Mesendoderm (in vitro differentiated cells): ENCODE measurements at places on chromosomes 1 and 21.
A peak's percentile ranks its signal among the peaks of the same experiment; 100 is the strongest.

GRCh38 chr1:222124602-222125001 lies 382.7 kb upstream of the DUSP10 start:
- DNase-seq: peak; percentile 63

GRCh38 chr21:38712664-38713063 lies 93.1 kb upstream of the ETS2 start:
- DNase-seq: no peak

GRCh38 chr1:36475341-36475740 lies 7.4 kb downstream of the CSF3R start:
- no peak for DNase-seq

DNA sequence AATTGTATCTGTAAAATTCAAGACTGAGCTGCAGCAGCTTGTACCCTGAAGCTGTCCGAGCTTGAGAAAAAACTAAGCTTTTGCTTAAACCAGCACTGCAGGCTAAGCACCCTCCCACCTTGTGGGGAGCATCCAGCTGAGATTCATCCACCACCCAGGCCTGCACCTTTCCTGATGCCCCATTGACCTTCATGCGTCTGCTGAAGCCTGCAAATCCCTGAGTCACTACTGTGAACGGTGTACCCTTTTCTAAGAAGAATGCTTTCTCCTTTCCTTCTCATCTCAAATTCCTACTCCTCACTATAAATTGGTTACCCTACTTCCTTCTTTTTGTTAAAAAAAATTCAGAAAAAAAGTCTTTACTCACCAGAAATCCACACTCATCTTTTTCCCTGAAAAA lies 90.9 kb upstream of the RGS18 start:
- peak; percentile 11 for DNase-seq

DNA sequence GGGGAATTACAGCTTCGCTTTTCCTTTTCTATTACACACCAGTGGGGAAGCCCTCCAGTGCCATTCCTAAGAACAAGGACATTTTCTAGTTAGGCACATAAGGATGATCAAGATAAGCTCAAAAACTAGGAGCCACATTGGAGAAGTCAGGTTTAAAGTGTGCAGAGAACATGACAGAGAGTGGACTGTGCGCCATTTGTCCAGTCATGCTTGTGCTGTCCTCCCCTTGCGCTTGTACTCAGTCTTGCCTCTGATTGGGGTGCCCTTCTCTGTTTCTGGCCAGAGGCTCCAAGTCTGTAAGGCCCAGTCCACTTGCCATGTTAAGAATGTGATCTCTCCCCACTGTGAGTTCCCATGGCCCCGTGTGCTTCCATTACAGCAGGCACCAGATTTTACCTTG lies 189.7 kb downstream of the DHRS3 start:
- no peak for DNase-seq

DNA sequence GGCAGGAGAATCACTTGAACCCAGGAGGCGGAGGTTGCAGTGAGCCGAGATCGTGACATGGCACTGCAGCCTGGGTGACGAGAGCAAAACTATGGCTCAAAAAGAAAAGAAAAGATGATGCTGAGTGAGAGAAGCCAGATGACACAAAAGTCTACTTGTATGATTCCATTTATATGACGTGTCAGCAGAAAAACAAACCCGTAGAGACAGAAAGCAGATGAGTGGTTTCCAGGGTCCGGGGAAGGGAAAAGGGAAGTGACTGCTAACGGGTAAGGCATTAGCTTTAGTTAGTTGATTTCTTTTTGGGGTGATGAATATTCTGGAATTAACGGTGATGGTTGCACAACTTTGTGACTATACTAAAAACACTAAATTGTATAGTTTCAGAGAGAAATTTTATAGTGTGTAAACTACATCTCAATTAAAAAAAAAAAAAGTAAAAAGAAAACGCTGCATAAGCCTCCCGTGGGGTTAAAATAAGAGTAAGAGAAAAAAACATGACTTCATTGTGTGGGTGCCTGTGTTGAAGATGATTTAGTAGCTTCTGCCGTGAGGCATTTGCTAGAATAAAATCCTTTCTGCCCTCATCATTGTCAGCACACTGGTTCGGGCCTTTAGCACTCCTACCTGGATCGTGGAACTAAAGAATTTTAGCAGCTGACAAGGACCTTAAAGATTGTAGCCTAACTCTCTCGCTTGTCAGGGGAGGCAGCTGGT lies 24.7 kb upstream of the ATP5PO start:
- DNase-seq: no peak
